Articular chondrocyte of knee joint (primary cell): ENCODE measurements at places on chromosomes 1 and 21. TPM values are rescaled to one million over a fixed set of nuclear protein-coding genes. Genes with fewer than 3 reads are reported as not detected.

The BGLAP gene
- 0.32 TPM in 1 of 2 replicates, not detected in the other for total RNA-seq

The FCRL5 gene
- total RNA-seq: not detected in 2 replicates

The PTP4A2 gene
- 967 and 989 TPM in 2 replicates for total RNA-seq

The ATAD3C gene
- under 0.01 and 0.13 TPM in 2 replicates for total RNA-seq

The HCN3 gene
- total RNA-seq: 0.78 and 1.1 TPM in 2 replicates

The SLC19A1 gene
- 3.0 and 3.1 TPM in 2 replicates for total RNA-seq
